Suprapubic skin (tissue), 4 donors: ENCODE measurements at places on chromosomes 1 and 21.

- no peak for DNase-seq
These were observed 8.7 kb downstream of the LAPTM5 start for GRCh38 chr1:30748699-30749401.

GRCh38 chr1:210043058-210043457 is 105.0 kb downstream of the SYT14 start:
- DNase-seq: no peak

GRCh38 chr1:174243451-174244000 is 84.2 kb downstream of the RABGAP1L start:
- no peak for DNase-seq

DNA sequence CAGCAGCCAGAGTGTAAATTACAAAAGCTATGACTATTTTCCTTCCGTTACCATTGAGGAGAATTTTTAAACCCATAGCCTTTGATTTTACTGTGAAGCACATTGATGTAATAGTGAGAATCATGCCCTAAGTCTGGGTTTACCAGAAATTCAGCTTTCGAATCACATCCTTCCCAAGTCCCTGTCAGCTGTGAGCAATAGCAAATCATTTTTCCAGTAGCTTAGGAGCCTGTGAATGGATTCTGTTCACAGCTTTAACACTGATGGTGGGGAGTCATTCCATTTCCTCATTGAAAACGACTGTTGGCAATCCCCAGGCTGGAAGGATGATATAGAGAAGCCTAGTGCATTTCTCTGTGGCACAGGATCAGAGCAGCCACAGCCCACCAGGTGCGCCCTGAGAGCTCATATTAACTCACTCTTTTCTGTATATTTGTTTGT is 82.2 kb upstream of the C1orf105 start:
- DNase-seq: no peak

GRCh38 chr1:29650041-29650400 is 413.7 kb downstream of the PTPRU start:
- DNase-seq: no peak

GRCh38 chr1:160449494-160449893 is 49.1 kb downstream of the VANGL2 start:
- DNase-seq: no peak

DNA sequence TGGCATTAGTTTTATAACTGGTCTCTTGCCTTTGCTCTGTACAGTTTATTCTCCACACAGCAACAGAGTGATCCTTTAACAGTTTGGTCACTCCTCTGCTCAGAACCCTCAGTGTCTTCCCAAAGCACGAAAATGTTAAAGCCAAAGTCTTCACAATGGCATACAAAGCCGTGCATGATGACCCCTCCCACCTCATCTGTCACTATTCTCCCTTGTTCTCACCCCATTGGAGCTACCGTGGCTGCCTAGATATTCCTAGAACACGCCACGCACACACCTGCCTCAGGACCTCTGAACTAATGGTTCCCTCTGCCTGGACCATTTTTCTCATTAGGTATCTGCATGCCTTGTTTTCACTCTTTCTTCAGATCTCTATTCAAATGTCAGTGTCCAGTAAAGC is 8.6 kb upstream of the SEMA4A start:
- DNase-seq: no peak

GRCh38 chr21:17783481-17784179 is 35.5 kb downstream of the C21orf91 start:
- DNase-seq: no peak

DNA sequence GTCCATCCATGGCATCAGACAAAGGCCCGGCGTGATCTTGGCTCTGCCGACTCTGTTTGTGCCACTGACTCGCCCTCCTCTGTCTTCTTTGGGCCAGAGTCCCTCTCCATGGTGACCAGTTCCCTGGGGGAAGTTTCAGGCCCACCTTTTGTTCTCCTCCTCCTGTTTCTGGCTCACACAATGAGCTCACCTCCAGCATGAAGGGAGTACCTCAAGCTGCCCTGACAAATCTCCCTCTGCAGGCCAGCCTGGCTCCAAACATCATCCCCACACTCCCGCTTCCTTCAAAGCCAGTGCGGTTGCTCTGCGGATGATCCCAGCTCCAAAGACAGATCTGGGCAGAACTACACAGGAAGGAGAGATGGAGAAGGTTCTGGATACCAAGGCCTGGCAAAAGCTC is 576.6 kb downstream of the NPHP4 start:
- DNase-seq: no peak

- no peak for DNase-seq
These were observed 246.0 kb downstream of the TRABD2B start for GRCh38 chr1:47751193-47751592.

GRCh38 chr1:13595411-13595810 is 11.8 kb downstream of the PDPN start:
- no peak for DNase-seq
